ENCODE measurements at places on chromosomes 1 and 21.

DNA sequence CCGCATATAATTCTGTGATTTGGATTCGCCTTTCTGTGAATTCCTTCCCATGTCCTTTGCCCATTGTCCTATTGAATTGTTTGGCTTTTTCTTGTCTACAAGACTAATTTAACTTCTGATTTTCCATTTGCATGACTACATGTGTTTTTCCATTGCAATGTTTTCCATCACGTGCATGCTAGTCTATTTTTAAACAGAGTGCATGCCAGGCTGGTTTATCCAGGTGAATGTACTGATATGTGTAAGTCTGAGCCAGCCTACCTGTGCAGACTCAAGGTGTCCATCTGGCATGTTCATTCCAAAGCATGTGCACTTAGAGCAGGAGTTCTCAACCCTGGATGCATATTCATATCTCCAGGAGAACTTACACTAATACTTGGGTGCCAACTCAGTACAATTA is 59.7 kb downstream of the INAVA start:
- no peak for DNase-seq

- no peak for DNase-seq
Measured at GRCh38 chr1:245389873-245390272, 235.1 kb downstream of the KIF26B start.

DNA sequence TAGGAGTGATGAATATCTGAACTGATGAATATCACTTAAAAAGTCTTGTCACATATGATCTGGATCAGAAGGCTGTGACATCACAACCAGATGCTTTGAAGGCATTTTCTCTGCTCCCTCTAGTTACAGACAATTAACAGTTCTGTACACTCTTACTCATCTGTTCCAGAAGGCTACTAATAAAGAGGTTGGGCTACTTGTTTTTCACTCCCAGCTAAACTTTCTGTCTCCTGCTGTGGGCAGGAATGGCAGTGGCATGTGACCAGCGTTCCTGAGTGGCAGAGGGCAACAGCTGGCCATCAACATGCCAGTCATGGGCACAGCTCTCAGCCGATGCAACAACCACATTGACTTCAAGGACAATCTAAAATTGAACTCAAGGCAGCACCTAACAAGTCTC is 66.7 kb downstream of the SLC45A1 start:
- no peak for DNase-seq

GRCh38 chr1:95353194-95353593 is 119.2 kb downstream of the RWDD3 start:
- DNase-seq, result no peak

GRCh38 chr1:207933205-207933800 is 22.4 kb upstream of the CD34 start:
- no peak for DNase-seq

- no peak for DNase-seq
Measured at GRCh38 chr1:184941410-184941733, 32.9 kb downstream of the NIBAN1 start.

- no peak for DNase-seq
Measured at GRCh38 chr1:20936216-20936615, 149.1 kb upstream of the HP1BP3 start.

Measured in CD4-positive, alpha-beta T cell treated with Interleukin-21 for 1 hour (primary cell).